ENCODE measurements at places on chromosomes 13 and 19. TPM values are rescaled to one million over a fixed set of nuclear protein-coding genes. Genes with fewer than 3 reads are reported as not detected.

- H3K4me3 ChIP-seq = no peak overlapping the region
- DNase-seq = no peak
- H3K27me3 ChIP-seq = peaks cover 33% of the 10 kb centered on the region
- no peaks in the 10 kb centered on the region for H3K36me3 ChIP-seq
- H3K27ac ChIP-seq = no peak overlapping the region
- H3K4me1 ChIP-seq = peaks cover 9% of the 10 kb centered on the region
Measured at GRCh38 chr19:50706387-50706786, 13.2 kb downstream of the SHANK1 start.

DNA sequence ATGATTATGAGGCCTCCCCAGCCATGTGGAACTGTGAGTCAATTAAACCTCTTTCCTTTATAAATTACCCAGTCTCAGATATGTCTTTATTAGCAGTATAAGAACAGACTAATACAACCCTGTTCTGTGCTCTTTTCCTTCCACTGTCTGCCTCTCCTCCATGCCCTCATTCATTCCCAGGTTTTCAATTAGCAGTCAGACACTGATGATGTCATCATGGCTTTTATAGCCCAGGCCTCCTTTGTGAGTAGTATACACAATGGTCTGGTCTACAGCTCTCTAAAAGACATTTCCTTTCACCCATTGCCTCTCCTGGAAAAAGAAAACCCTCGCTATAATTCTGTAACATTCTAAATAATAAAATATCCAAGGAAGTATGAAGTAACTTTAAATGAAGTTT lies 25.5 kb downstream of the FGF14 start:
- DNase-seq = no peak
- H3K27me3 ChIP-seq = no peaks in the 10 kb centered on the region
- H3K4me3 ChIP-seq = no peak overlapping the region
- no peaks in the 10 kb centered on the region for H3K4me1 ChIP-seq
- no peak overlapping the region for H3K27ac ChIP-seq
- no peaks in the 10 kb centered on the region for H3K36me3 ChIP-seq

DNA sequence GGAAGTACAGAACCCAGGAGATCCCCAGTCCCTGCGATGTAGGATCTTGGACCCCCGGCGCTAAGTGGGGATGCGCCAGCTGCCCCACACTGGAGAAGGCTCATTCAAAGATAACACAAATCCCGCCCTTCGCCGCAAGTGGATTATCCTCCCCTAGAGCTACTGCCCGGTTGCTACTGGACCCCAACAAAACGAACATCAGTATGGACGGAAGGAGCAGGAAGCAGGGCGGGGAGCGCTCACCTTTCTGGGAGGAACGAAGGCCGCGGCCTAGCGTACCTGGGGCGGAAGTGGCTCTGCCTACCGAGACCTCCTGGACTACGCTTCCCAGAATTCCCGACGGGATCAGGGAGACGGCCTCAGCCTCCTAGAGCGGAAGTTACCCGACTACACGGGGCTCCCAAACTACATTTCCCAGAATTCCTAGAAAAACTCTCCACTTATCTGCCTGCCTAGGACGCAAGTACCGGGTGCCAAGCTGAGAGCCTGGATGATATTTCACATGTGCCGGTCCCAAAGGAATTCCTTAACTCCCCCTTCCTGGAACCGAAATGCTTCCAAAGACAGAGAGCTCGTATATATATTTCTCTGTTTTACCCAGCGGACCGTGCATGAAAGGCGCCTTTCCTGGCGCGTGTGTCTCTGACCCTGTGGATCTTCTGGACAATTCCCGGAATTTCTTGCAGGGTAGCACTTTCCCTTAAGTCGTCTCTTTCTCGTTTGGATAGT lies at the start of gene ZNF112:
TSS of gene ZNF112 (minus strand) at position 298 of the 729 bp plus-strand sequence. CDS start 16,141 bp downstream, outside the sequence.
- H3K36me3 ChIP-seq = peaks cover 22% of the 10 kb centered on the region
- peak; percentile 91 for DNase-seq
- H3K27me3 ChIP-seq = peaks cover 5% of the 10 kb centered on the region
- H3K27ac ChIP-seq = no peak within 1 kb of the TSS
- peak within 1 kb of the TSS; percentile 91 for H3K4me3 ChIP-seq

DNA sequence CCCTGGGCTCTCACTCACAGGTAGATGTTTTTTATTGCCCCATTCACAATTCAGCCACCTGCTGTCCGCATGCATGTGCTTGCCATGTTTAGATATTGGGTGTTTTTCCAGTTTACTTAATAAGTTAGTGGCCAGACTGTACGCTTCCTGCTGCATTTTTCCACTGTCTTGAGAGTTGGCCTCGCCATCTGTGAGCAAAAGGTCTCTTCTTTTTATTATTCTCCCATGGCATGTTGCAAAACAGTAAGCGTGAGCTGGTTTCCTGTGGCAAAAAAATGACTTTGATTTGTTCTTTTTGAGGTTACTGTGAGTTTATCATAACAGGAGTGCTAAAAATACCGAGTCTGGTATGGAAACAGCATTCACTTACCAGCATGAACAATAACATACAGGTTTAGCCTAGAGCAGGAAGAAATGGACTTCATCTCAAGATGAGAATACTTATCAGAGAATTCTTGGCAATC lies 46.0 kb downstream of the SAE1 start:
- no peak overlapping the region for H3K4me3 ChIP-seq
- peaks cover 13% of the 10 kb centered on the region for H3K4me1 ChIP-seq
- peak overlapping the region; percentile 81 for H3K27ac ChIP-seq
- no peak for DNase-seq
- peaks cover 58% of the 10 kb centered on the region for H3K36me3 ChIP-seq
- H3K27me3 ChIP-seq = no peaks in the 10 kb centered on the region

GRCh38 chr13:73610799-73611592 lies 523.2 kb downstream of the KLF12 start:
- H3K4me1 ChIP-seq = peaks cover 8% of the 10 kb centered on the region
- no peak overlapping the region for H3K27ac ChIP-seq
- no peaks in the 10 kb centered on the region for H3K27me3 ChIP-seq
- no peak overlapping the region for H3K4me3 ChIP-seq
- no peaks in the 10 kb centered on the region for H3K36me3 ChIP-seq
- DNase-seq = no peak

DNA sequence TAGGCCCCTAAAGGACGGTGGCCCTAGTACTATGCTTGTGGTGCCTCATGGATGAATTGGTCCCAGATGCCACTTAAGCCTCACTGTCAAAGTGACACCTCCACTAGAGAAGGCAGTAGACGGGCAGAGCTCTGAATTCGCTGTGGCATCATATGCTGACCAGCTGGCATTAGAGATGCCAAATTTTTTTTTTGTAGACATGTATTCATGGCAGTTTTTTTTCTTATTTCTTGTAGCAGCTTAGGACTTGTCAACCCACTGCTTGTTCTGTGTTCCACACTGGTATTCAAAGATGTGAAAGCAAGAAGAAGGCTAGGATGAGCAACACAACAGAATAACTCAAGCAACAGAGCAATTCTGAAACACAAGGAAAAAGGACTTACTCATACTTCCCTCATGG lies 212.5 kb downstream of the DLEU7 start:
- DNase-seq = no peak
- H3K36me3 ChIP-seq = 0 out of 2 replicates have a peak, but pooled peaks cover 4% of the 10 kb centered on the region
- no peaks in the 10 kb centered on the region for H3K27me3 ChIP-seq
- H3K4me1 ChIP-seq = peaks cover 8% of the 10 kb centered on the region
- H3K27ac ChIP-seq = no peak overlapping the region
- no peak overlapping the region for H3K4me3 ChIP-seq

- peaks cover 71% of the 10 kb centered on the region for H3K4me1 ChIP-seq
- DNase-seq = no peak
- no peak overlapping the region for H3K27ac ChIP-seq
Measured at GRCh38 chr13:45770886-45771285, 68.8 kb downstream of the CBY2 start.

- H3K36me3 ChIP-seq = no peaks in the 10 kb centered on the region
- DNase-seq = no peak
- H3K27ac ChIP-seq = no peak overlapping the region
Measured at GRCh38 chr13:34462843-34463242, 479.2 kb upstream of the NBEA start.

DNA sequence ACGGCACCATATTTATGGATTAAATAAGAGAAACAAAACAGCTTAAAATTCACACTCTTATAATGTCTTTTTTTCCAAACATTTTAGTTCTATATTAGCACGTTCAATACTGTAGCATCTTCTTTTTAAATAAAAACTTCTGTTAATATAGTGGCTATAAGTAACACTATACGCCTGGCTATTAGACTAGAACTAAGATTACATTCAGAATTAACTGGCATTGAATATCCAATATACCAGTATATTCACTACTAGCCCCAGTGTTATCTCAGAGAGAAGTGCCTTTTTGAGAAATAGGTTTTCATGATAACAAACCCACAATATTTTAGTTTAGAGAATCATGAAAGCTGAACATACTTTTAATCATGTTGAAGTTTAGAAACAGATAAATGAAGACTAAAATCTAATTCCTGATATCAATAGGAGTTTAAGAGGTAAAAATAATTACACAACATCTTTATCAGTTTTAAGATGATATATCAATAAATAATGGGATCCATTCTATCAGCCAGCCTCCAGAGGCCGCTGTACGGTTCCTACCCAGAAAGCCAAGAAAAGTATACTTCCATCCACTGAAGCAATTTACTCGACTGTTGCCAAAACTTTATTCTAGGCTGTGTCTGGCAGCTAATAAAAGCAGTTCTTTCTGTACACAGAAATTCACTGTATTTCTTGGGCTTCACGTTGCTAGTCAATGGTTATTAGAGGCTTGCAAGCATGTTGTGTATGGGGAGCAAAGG lies 1113.4 kb upstream of the MIR17HG start:
- peaks cover 8% of the 10 kb centered on the region for H3K36me3 ChIP-seq
- no peak for DNase-seq
- H3K4me1 ChIP-seq = peaks cover 17% of the 10 kb centered on the region
- H3K27ac ChIP-seq = no peak overlapping the region

- no peak overlapping the region for H3K27ac ChIP-seq
- H3K36me3 ChIP-seq = no peaks in the 10 kb centered on the region
- H3K27me3 ChIP-seq = no peaks in the 10 kb centered on the region
- no peak for DNase-seq
- H3K4me3 ChIP-seq = no peak overlapping the region
Measured at GRCh38 chr13:71659404-71659803, 207.6 kb downstream of the DACH1 start.

GRCh38 chr13:88979465-88980175 lies 1308.4 kb downstream of the SLITRK5 start:
- peaks cover 5% of the 10 kb centered on the region for H3K4me1 ChIP-seq
- H3K27ac ChIP-seq = no peak overlapping the region
- H3K27me3 ChIP-seq = no peaks in the 10 kb centered on the region
- no peak for DNase-seq

- no peak overlapping the region for H3K27ac ChIP-seq
- no peak for DNase-seq
- H3K27me3 ChIP-seq = no peaks in the 10 kb centered on the region
- H3K4me1 ChIP-seq = peaks cover 11% of the 10 kb centered on the region
Measured at GRCh38 chr13:80022146-80022545, 318.8 kb downstream of the SPRY2 start.

- H3K27ac ChIP-seq = no peak overlapping the region
- H3K4me3 ChIP-seq = no peak overlapping the region
- no peak for DNase-seq
- H3K4me1 ChIP-seq = no peaks in the 10 kb centered on the region
- H3K27me3 ChIP-seq = no peaks in the 10 kb centered on the region
Measured at GRCh38 chr19:47065242-47065641, 16.8 kb upstream of the TMEM160 start.

- no peaks in the 10 kb centered on the region for H3K27me3 ChIP-seq
- DNase-seq = no peak
- no peaks in the 10 kb centered on the region for H3K36me3 ChIP-seq
Measured at GRCh38 chr13:114063545-114064449, 68.6 kb downstream of the RASA3 start.

DNA sequence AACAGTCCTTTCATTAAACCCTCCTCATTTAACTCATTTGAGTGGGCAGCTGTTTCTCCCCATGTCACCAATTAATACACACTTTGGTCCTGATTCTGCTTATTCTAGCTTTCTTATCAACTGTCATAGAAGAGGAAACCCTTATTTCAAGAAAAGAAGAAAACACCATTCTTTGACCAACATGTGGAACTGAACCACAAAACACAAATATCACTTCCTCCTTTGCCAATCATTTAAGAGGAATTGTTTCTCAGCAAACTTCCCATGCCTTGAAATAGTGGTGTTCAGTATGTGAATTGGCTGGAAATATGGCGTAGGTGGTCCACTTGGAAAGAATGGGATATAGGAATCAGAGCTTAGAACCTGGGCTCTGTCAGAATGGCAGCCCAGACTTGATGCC lies 20.4 kb downstream of the MBD3L2B start:
- no peak overlapping the region for H3K27ac ChIP-seq
- no peak for DNase-seq
- H3K4me3 ChIP-seq = no peak overlapping the region
- no peaks in the 10 kb centered on the region for H3K4me1 ChIP-seq

The ZNF582 gene
- total RNA-seq = 5.2 TPM

The KIR2DL3 gene
- not detected for total RNA-seq

The DCLK1 gene
- 15.4 TPM for total RNA-seq

The CYP4F2 gene
- total RNA-seq = 1.2 TPM

The OSCAR gene
- 2.7 TPM for total RNA-seq

The COMP gene
- 0.18 TPM for total RNA-seq

The ATP1A3 gene
- total RNA-seq = 34.2 TPM

The SCAMP4 gene
- total RNA-seq = 86.1 TPM

The CYP4F8 gene
- not detected for total RNA-seq

The TNNT1 gene
- total RNA-seq = 108 TPM

The LMTK3 gene
- total RNA-seq = 15.9 TPM

The KCNN4 gene
- 1.1 TPM for total RNA-seq

The ACP7 gene
- 0.11 TPM for total RNA-seq

The PTH2 gene
- total RNA-seq = 1.7 TPM
